ENCODE measurements at places on chromosomes 5 and 9. TPM values are rescaled to one million over a fixed set of nuclear protein-coding genes. Genes with fewer than 3 reads are reported as not detected.

Gene MARCHF3
- total RNA-seq: 6.8 TPM

Gene LCN15
- total RNA-seq: not detected

DNA sequence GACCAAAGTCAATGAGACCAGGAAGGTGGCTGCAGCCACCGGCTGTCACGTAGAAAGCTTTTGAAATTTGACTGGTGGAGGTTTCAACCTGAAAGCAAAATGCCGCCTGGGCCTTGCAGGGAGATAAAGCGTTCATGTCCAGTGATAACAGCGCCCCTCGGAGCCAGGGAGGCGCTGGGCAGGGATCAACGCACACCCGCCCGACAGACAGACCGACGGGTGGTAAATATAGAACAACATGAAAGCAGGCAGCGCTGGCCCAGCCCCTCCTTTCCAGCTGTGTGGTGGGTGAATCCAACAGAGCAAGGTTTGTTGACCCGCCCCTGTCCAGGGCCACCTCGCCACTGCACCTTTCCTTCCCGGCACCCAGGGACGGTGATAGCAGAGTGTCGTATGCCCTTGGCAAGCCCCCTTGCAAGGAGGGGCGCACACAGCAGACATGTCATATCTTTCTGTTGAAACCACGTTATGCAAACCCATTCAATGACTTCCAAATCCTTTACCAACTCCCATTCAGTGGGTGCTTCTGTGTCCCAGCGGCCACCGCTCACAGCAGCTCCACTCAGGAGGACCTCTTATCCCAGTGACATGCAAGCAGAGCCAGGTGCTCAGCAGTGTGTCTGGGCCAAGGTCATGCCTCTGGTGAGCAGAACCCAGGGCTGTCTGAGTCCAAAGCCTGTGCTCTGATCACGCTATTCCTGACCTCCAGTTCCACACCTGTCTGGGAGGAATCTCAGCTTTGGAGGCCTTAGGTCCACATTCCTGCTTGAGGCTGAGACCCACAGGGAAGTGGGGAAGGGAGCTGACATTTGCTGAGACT lies 38.7 kb downstream of the NKX2-5 start:
- no peak for DNase-seq

- no peak for DNase-seq
Measured at GRCh38 chr5:172336676-172337285, 53.2 kb upstream of the UBTD2 start.
